C1 segment of cervical spinal cord (tissue), 14 donors: ENCODE measurements at places on chromosomes 5 and 9.

DNA sequence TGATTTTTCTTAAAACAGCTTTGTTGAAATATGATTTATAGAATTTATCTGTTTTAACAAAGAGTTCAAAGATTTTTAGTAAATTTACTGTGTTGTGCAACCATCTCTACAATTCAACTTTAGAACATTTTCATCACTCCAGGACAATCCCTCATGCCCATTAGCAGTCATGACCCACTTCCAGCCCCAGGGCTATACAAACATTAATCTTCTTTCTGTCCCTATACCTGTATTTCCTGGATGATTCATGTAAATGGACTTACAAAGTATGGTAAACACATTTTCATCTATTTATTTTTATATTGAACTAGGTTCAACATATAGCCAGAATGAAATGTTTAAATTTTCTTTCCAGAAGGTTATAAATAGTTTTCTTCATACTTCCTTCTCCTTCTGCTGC is 127.8 kb upstream of the CCDC180 start:
- no peak for DNase-seq

DNA sequence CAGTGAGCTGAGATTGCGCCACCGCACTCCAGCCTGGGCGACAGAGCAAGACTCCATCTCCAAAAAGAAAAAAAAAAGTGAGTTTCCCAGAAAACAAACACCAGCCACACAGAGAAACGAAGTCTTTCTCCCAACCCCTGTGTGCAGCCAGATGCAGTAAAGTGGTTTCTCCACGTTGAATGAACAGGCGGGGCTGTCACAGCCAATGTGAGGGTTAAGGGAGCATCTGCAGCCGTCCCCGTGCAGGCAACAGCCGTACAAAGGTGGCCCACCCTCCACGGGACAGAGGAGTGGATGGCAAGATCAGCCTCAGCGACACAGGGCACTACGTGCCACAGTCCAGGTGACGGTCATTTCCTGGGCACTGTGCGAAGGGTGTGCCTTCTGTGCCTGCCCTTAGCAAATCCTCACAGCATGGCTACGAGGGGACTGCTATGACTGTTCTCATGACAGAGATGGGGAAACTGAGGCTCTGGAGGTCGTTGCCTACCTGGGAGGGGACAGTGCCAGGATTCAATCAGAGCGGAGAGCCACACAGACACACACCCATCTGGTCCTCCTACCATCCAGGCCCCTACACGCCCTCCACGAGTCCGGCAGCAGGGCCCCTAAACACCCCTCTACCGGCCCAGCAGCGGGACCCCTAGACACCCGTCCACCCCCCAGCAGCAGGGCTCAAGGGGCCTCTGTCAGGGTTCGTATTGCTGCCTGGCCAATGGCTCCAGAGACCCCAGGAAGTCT is 2.3 kb downstream of the VAV2 start:
- no peak for DNase-seq

DNA sequence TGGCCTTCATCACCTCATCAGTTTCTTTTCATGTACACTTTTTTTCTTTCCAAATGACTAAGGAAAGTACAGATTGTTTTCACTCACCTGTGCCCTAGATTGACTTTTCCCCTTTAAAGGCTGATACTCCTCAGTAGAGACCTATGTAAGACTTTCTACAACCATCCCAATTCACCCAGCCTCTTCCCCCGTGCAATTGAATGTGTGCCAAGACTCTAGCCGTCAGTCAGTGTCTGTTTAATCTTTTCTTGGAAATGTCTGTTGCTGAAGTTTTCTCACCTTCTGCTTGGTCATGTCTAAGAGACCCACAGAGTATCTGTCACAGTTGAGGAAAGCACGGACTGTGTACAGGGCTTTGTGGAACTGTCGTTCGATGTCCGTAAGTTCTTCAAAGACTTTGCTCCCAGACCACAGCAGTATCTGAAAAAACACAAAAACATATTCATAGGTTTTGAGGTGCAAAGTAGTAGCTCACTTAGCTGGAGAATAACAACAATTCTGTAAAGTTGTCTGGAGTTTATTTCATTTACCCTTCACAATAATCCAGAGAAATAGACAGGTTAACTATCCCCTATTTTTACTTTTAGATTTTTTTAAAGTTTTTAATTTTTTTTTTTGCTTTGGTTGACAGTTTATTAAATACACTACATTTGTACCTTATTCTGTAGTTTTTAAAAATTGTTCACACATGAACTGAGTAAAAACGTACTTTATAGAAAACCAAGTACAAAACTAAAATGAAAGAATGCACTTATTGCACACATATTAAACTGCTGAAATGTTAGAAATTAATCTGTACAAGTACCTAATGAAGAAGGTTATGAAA is 13.6 kb downstream of the PDE6A start:
- no peak for DNase-seq

DNA sequence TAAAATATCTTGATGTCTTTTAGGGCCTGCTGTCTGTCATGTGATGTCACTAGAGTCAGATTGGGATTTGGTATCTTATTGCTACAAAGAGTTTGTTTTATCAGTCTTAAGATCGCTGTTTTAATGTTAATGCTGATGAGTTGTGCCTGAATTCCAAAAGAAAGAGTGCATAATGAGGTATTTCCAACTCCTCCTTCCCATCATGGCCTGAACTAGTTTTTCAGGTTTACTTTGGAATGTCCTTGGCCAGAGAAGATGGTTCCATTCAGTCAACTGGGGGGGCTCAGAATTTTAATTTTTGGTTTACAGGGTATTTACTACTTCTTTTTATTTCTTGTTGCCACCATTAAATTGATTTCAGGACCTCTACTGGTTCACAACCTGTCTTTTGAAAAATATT is 74.3 kb upstream of the MARCHF11 start:
- no peak for DNase-seq

DNA sequence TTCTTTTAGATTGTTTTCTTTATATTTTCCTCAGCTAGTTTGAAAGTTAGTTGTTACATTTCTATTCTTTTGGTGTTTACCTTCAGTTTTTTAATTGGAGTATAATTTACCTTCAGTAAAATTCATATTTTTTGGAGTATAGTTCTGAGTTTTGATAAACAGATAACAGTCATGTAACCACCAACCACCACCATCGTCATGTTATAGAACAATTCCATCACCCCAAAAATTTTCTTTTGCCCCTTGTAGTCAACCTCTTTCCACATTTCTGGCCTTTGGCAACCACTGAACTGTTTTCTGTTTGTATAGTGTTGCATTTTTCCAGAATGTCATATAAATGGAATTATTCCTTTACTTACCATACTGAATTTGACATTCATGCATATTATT is 6.8 kb downstream of the RMI1 start:
- DNase-seq: no peak
